ENCODE measurements at places on chromosomes 7 and 10. TPM values are rescaled to one million over a fixed set of nuclear protein-coding genes. Genes with fewer than 3 reads are reported as not detected.

Gene PPP1R9A
- 21.7 TPM for polyA plus RNA-seq

Gene NRAP
- polyA plus RNA-seq: 0.29 TPM

DNA sequence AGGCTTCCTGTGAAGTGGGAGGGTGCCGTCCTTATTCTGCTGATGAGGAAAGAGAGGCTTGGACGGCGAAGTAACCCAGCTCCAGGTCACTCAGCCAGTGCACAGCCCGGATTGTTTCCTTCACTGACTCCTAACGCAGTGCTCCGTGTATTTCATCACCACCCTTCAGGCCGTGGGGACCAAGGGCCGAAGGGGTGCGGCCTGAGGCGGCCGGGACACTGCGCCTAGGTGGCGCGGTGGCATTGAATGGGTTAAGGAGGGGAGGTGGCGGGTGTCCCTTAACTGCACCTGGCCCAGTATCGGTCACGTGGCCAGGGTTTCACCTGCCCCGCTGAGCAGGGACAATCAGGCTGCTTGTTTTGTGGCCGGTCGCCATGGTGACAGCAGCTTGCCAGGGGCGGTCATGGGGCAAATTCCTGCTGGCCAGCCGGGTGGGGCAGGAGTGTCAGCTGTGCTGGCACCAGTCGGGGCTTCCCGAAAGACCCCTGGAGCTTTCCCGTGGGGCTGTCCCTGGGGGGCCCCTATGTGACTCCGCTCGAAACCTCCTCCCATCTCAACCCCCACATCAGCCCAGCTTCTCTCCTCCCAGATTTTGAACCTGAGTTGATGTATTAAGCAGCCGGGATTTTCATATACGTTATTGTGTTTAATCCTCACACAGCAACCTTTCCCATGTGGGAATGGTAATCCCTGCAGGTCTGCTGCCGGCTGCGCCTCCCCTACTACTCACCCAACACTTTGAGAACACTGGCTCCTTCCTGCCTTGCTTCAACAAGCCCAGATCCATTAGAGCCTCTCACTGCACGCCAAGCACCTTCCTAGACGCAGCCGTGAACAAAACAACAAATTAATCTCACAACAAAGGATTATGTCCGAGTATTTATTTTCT, 4.4 kb upstream of the ABHD11 start:
- peak; percentile 79 for DNase-seq

DNA sequence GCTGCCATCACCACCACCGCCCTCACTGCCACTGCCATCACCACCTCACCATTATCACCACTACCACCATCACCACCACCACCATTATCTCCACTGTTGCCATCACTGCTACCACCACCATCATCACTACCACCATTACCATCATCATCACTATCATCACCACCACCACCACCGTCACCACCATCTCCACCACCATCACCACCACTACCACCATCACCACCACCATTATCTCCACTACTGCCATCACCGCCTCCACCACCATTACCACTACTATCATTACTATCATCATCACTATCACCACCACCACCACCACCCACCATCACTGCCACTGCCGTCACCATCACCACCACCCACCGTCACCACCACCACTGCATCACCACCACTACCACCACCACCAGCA, 9.9 kb upstream of the COL13A1 start:
- DNase-seq: no peak

DNA sequence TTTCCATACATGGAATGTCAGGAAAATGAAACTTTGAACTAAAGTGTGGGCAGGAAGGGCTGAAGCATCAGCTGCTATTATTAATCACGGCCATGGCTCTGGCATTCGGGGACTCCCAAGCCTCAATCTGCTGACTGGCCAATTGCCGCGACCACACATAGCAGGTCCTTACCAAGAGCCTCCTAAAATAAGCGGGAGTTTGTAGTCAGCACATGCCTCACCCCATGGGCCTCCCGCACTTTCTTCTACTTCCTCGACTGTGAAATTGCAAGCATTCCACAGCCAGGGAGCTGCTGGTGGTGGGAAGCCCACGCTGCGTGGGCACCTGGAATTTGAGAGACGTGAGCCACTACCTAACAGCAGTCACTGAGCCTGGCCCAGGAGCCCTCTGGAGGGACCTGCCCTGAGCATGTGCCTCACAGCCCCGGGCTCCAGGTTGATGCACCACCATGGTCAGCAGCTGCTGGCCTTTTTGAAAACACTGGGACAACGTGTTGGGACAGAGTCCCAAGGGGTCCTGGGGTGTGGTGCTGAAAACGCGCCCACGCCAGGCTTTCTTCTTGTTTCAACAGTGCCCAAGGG, 211.4 kb downstream of the TNS3 start:
- no peak for DNase-seq

DNA sequence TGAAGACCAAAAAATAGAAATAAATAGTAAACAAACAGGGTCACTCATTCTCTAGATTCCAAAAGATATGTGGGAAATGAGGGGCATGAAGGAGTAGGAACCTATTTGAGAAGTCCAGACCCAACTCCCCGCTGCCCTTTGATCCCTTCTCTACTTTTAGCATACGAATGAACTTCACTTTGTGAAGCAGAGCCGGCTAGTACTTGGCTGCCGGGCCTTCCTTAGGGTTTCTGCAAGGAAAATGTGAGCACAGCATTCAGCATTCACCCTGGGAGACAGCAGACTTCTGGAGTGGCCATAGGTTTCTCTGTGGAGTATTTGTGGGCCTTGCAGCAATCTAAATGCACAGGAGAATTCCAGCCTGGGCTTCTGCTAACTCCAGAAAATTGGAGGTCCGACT, 76.3 kb upstream of the PRKAR2B start:
- DNase-seq: no peak

DNA sequence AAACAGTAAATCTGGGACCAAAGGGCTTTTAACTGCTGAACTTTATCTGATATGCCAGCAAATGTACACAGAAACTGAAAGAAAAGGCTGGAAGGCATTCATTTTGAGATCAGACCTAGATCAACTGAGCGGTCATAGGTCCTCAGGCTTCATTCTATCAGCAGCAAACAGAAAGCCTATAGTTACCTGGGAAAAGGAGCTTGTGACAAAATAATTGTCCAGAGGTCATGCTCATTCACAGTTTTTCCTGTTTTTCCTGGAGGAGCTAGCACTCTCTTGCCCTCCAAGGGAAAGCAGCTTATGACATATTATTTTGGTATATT, 320.2 kb downstream of the AHR start:
- no peak for DNase-seq

GRCh38 chr10:24950439-24950838, 2.0 kb downstream of the PRTFDC1 start:
- no peak for DNase-seq

Data from right lung (tissue), 10 donors.